Breast epithelium (tissue), 4 donors: ENCODE measurements at places on chromosomes 16 and 17.

- no peak for DNase-seq
These were observed 717.8 kb downstream of the WWOX start for GRCh38 chr16:78817200-78817739.

- no peak for DNase-seq
These were observed 256.3 kb upstream of the SDK2 start for GRCh38 chr17:73900516-73900915.

DNA sequence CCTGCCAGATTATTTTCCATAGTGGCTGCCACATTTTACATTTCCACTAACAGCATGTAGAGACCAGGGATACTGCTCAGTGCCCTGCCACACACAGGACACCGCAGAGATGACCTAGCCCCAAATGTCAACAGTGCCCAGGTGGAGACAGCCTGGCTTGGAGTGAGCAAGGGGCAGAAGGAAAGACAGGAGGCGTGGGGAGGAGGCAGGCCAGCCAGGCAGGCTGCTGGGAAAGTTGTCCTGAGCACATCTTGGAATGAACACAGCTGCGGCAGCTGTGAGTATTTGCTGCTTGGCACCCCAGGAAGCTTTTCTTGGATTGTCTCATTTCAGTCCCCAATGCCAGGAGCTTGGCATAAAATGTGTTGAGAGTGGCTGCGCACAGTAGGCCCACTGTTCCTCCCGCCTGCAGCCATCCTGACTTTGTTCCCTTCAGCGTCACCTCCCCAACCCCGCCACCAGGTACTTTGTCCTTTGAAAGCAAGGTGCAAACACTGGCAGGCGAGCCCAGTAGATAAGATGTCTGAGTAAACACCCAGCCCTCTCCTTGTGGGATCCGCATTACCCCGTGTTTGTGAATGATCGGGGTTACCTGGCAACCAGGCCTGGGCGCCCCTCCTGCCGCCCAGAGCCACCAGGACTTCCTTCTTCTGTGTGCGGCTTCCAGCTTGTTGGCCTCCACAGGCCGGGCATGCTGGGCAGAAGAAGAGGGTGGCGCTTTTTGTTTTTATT lies 114.0 kb downstream of the CMIP start:
- DNase-seq: peak; percentile 66

GRCh38 chr17:82127315-82127595 lies 29.2 kb upstream of the FASN start:
- DNase-seq: no peak

GRCh38 chr16:48450367-48450766 lies 65.2 kb upstream of the SIAH1 start:
- no peak for DNase-seq

DNA sequence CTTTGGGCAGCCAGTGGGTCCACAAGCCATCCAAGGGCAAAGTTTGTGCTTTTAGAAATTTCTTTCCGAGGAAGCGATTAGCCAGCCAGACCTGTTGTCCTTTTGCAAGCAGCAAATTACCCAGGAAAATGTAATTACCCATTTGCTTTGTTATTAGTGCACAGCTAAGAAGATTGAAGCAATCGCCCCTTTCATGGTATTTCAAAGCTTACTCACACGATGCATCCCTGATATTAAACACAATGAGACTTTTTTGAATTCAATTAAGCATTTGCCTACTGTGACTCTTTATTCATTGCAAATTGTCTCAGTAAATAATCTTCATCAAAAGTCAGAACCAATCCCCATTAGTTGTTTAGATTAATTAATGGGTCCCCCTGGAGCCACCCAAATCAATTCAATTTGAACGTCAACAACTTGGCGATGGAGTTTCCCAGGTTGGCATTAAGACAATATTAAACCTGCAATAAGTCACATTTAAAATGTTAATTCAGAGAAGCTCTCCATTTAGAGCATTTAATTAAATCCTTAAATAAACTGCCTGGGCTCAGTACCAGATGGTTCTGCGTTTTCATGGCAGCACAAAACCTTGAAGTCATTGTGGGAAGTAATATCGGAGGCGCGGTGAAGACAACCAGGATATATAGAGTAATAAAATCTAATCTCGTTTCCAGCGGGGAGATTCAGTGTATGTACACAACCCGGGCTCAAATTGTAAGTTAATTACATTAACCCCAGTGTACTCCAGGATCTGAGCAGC lies 366.2 kb upstream of the TNRC6C start:
- DNase-seq: no peak
